ENCODE measurements at places on chromosomes 16 and 17. TPM values are rescaled to one million over a fixed set of nuclear protein-coding genes. Genes with fewer than 3 reads are reported as not detected.

CEP295NL gene
- 0.54 TPM for total RNA-seq

CDH15 gene
- not detected for total RNA-seq

IRX6 gene
- not detected for total RNA-seq

PRDM7 gene
- total RNA-seq = not detected

SLC12A3 gene
- total RNA-seq = not detected

KCNAB3 gene
- 3.1 TPM for total RNA-seq

GNG13 gene
- not detected for total RNA-seq

SUMO2 gene
- total RNA-seq = 369 TPM

KRT39 gene
- total RNA-seq = not detected

TMEM208 gene
- 98.6 TPM for total RNA-seq

TMEM100 gene
- total RNA-seq = not detected

HOXB7 gene
- total RNA-seq = 33.6 TPM

THRA gene
- 13.4 TPM for total RNA-seq

CD300E gene
- total RNA-seq = not detected

CAPNS2 gene
- not detected for total RNA-seq

ZNF385C gene
- 0.09 TPM for total RNA-seq

RAB37 gene
- 1.4 TPM for total RNA-seq

PRR15L gene
- 0.54 TPM for total RNA-seq

MEOX1 gene
- not detected for total RNA-seq

C17orf50 gene
- 0.24 TPM for total RNA-seq

CACNG5 gene
- not detected for total RNA-seq

RRAD gene
- 12.3 TPM for total RNA-seq

CHST4 gene
- 0.10 TPM for total RNA-seq

KRTAP9-6 gene
- not detected for total RNA-seq

PRSS27 gene
- 1.2 TPM for total RNA-seq

TEX14 gene
- total RNA-seq = 0.11 TPM

PMFBP1 gene
- total RNA-seq = 0.13 TPM

HOXB9 gene
- 7.5 TPM for total RNA-seq

CFAP52 gene
- not detected for total RNA-seq

CTRB1 gene
- not detected for total RNA-seq

C16orf86 gene
- total RNA-seq = not detected

P2RX5 gene
- 21.8 TPM for total RNA-seq

RNF222 gene
- not detected for total RNA-seq

Measured in A549 treated with CORT108297 at 1 μM for 4 hours (cell line).